ENCODE measurements at places on chromosomes 4 and X.

GRCh38 chrX:110001740-110002299 is 1.1 kb upstream of the TMEM164 start:
- DNase-seq = no peak

DNA sequence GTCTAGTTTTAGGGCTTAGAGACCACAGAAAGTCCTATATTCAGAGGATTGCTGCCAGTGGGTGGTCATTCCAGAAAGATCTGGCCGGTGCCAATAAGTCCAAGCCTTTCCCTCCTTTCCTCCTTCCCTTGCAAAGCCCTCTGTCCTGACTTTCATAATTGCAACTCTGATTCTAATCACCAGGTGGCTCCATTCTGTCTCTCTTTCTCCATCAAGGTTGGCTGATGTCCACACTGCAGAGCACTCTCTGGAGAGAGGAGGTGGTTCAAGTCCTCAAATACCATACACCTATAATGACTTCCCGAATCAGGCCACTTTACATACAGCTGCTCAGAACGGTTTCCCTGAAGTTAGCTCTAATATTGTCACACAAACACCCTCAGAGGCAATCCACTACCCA is 22.4 kb upstream of the ARMCX4 start:
- peak; percentile 34 for DNase-seq

GRCh38 chr4:181860157-181860556 is 383.0 kb upstream of the TENM3 start:
- DNase-seq = no peak

DNA sequence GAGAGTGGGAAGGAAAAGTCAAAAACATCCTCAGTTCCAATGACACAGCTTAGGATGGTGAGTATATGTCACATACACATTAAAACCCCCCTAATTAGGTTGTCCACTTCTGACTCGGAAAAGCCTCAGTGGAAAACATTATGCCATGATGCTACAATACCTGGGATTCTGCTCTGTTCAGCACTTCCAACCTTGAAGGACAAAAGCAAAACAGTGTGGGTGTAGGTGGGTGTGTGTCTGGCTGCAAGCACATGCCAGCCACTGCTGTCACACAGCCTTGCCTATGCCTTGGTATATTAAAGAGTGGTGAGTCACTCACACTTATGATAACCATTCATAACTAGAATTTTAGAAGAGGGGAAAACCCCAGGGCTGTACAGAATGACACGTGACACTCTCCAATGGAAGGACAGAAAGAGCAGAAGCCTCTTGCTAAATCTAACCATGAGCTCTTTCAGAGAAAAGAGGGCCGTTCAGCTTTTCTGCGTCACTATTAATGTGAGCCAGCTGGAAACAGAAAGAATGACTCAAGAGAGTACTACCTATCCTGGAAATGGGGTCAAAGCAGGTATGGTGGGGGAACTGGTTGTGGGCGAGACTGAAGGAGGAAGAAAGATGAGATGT is 159.6 kb downstream of the TET2 start:
- DNase-seq = no peak

DNA sequence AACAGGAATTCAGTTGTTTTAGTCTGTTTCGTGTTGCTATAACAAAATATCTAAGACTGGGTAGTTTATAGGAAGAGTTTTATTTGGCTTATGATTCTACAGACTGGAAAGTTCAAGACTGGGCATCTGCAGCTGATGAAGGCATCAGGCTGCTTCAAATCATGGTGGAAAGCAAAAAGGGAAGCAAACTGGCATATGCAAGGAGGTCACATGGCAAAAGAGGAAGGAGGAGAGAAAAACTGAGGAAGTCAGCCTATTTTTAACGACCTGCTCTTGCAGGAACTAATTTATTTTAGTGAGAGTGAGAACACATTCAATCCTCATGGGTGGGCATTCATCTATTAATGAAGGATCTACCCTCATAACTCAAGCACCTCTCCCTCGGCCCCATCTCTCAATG is 363.1 kb upstream of the HS3ST1 start:
- DNase-seq = no peak

GRCh38 chr4:926538-926937 is 5.6 kb downstream of the GAK start:
- DNase-seq = no peak

GRCh38 chr4:61254406-61254805 is 54.3 kb downstream of the ADGRL3 start:
- no peak for DNase-seq

DNA sequence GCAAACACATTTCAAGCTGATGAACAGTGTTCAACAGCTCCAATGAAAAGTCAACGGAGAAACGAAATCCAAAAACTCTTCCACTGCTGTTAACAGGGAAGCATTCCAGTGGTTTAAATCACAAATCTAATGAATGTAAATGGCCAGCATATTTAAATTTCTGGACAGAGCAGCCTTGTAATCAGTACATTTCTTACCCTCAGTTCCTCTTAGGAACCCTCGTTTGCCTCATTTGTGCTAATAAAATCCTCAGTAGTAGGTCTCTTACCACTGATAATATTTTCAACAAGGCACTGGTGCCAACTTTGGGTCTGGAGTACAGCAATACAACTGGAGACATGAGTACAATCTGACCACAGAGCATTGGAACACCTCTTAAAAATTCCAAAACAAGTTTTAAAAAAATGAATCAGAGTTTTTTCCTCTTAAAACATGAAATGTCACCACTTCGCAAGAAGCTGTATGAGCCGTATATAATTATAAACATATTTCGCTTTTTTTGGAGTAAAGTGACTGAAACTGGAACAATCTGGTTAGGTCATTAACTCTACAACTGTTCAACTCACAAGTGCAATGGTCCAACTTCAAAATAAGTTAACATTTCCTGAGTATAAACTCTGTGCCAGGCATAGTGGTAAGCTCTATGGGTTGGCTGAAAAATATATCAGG is 211.2 kb downstream of the CPEB2 start:
- no peak for DNase-seq

DNA sequence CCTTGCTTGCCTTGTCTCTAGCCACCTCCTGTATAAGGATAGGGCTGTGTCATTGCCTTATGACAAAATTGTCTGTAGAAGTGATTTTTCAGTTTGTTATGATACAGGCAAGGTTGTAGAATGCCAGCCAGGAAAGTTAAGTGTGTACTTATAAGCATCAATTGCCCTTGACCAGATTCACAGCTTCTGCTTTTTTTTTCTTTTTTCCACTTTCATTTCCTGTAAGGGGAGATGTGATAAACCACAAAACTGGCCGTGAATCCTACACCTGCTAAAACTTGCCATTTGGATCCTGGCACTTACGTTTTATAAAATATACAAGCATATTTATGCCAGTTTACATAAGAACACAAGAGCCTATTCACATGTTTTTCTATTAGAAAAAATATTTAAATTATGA is 35.0 kb upstream of the BMPR1B start:
- no peak for DNase-seq
